ENCODE measurements at places on chromosomes 1 and 21. TPM values are rescaled to one million over a fixed set of nuclear protein-coding genes. Genes with fewer than 3 reads are reported as not detected.

The GOLT1A gene
- total RNA-seq: 9.7 TPM

The KCNA3 gene
- total RNA-seq: 10.1 TPM

DNA sequence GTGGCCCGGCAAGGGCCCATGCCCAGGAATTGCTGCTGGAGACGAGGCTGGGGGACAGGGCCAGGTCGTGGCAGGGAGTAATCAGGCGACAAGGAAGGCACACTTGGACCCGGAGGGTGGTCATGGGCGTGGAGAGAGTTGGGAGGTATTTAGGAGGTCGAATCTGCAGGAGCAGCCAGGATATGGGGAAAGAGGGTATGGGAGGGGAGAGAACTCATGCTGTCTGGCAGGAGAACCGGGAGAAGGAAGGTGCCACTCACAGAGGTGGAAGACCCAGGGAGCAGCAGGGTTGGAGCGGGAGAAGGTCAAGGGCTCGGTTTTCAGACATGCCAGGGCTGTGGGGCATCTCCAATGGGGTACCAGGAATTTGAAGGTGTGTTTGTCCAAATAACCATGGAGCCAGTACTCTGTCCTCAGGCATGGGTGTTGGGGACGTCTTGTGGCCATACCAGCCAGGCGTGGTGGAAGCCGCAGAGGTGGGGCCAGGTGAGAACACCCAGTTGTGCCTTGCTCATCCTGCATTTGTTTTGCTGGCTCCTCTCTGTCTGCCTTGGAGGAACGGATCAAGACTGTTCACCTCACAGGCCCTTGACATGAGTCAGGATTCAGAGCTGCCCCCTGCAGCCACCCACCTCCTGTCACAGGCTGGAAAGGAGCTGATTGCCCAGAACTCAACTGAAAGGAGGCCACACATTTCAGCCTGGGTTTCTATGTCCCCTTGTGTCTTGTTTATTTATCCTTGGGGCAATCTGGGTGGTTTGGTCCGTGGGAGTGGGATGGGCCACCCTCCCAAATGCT lies 111.6 kb downstream of the SPSB1 start:
- H3K36me3 ChIP-seq: no peaks in the 10 kb centered on the region
- no peak overlapping the region for H3K27ac ChIP-seq
- H3K27me3 ChIP-seq: no peaks in the 10 kb centered on the region
- H3K4me1 ChIP-seq: peaks cover 7% of the 10 kb centered on the region
- DNase-seq: no peak
- H3K4me3 ChIP-seq: no peak overlapping the region

GRCh38 chr1:155120253-155120652 lies 7.4 kb upstream of the EFNA1 start:
- H3K4me1 ChIP-seq: peaks cover 55% of the 10 kb centered on the region
- H3K27ac ChIP-seq: no peak overlapping the region
- no peaks in the 10 kb centered on the region for H3K36me3 ChIP-seq
- no peaks in the 10 kb centered on the region for H3K27me3 ChIP-seq

GRCh38 chr1:22709891-22710700 lies 543 bp upstream of the EPHB2 start:
- H3K27ac ChIP-seq: peak overlapping the region; percentile 67
- DNase-seq: peak; percentile 66
- H3K27me3 ChIP-seq: peaks cover 4% of the 10 kb centered on the region
- peaks cover 3% of the 10 kb centered on the region for H3K4me1 ChIP-seq
- no peaks in the 10 kb centered on the region for H3K36me3 ChIP-seq

Measured in transverse colon (tissue), 4 donors.